Activated naive CD4-positive, alpha-beta T cell treated with Interleukin-2 at 50 U/mL for 16 hours (primary cell): ENCODE measurements at places on chromosomes 13 and 19.

DNA sequence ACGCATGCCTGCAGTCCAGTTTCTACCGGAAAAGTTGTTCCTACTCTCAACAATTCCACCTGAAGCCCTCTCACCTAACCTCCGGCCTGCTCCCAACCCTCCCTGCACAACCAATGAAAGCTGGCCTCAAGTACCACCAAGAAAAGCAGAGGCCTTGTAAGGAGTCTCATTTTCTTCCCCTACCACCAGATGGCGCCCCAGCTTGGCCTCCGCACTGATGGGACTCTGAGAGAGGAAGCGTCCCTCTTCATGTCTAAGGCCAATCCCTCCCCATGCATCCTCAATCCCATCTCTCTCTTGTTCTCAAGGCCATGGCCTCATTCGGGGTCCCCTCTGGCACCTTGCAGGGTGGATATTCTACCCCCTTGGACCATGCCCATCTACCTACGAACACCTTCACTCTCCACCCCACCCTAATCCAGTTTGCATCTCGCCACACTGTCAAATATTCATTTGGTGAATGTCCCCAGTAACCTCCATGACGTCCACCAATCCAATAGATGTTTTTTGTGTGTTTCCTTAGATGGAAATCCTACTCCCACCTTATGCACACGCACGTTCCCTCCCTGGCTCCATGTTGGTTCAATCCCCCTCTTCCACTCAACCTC is 412.8 kb downstream of the ZNF536 start:
- DNase-seq, result peak; percentile 61

DNA sequence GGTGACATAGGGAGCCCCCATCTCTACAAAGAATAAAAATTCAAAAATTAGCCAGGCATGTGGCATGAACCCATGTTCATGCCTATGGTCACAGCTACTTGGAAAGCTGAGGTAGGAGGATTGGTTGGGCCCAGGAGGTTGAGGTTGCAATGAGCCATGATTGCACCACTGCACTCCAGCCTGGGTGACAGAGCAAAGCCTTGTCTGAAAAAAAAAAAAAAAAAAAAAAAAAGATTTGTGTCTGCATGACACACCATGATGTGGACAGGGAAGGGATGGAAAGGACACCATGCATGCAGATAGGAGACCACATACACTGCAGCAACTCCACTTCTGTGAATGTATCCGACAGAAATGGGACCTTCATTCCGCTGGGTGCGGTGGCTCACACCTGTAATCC is 34.0 kb upstream of the HOMER3 start:
- no peak for DNase-seq

GRCh38 chr13:46665248-46665632 is 112.3 kb downstream of the LRCH1 start:
- no peak for DNase-seq

GRCh38 chr19:30602661-30603350 is 230.6 kb downstream of the ZNF536 start:
- DNase-seq, result no peak

GRCh38 chr13:35643625-35644024 is 167.1 kb upstream of the MAB21L1 start:
- no peak for DNase-seq

DNA sequence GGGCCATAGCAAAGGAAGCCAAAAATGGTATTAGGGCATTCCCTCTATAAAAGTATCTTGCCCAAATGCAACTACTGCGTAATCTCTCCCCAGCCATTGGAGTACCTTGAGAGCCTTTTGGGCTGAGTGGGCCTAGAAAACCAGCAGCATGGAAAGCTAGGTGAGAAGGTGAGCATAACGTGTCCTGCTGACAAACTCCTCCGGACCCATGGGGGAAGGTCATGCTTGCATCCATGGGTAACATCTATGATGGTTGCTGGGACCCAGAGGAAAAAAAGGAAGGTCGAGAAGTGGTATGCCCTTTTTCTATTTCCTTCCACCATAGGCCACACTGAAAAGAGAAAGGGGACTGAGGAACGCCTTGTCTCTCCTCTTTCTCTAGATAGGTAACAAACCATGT is 57.4 kb downstream of the ZNF728 start:
- DNase-seq, result no peak
